Stimulated activated CD8-positive, alpha-beta memory T cell treated with anti-CD3 and anti-CD28 coated beads, Interleukin-2, amount 100 ng/mL, for 1 hour (primary cell): ENCODE measurements at places on chromosomes 4 and X.

- no peak for DNase-seq
Observed at GRCh38 chr4:94765648-94766047, 7.9 kb downstream of the BMPR1B start.

DNA sequence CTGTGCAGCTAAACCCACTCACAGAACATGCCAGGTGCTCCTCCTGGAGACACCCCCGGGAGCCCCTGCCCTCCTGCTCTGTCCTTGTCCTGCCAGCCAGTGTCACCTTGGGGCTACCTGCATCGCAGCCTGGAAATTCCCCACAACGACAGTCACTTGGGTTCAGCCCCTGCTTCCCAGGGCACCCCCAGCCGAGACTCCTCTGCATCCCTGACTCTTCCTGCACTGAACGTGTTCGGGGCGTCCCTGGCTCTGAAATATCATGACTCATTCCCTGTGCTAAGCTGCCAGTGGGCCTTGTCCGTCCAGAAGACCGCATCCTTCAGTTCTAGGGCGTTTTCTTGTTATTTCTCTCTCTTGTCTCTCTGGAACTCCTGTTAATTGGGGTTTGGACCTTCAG, 5.8 kb downstream of the CFAP99 start:
- no peak for DNase-seq

GRCh38 chrX:115098897-115099296, 81.5 kb upstream of the IL13RA2 start:
- DNase-seq = no peak

- DNase-seq = no peak
Observed at GRCh38 chr4:1401409-1402020, 4.7 kb downstream of the NKX1-1 start.

DNA sequence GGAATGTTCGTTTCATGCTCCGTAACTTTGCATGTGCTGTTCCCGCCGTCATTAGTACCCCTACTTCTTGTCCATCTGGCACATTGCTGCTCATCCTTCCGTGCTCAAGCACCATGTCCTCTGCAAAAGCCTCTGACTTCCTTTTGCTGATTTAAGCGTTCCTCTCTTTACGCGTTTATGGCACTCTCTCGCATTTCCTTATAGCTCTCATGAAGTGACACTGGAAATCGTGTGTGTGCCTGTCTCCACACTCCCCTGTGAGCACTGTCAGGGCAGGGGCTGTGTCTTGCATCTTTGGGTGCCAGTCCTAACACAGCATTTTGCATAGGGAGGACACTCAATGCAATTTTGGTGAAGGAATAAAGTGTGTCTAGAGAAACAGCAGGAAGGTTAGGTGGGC, 210.6 kb upstream of the FAT1 start:
- no peak for DNase-seq

- no peak for DNase-seq
Observed at GRCh38 chr4:8819473-8820177, 52.0 kb downstream of the HMX1 start.
